ENCODE measurements at places on chromosomes 11 and 22.

- DNase-seq, result no peak
These were observed 25.0 kb upstream of the SUSD2 start for GRCh38 chr22:24156141-24156912.

DNA sequence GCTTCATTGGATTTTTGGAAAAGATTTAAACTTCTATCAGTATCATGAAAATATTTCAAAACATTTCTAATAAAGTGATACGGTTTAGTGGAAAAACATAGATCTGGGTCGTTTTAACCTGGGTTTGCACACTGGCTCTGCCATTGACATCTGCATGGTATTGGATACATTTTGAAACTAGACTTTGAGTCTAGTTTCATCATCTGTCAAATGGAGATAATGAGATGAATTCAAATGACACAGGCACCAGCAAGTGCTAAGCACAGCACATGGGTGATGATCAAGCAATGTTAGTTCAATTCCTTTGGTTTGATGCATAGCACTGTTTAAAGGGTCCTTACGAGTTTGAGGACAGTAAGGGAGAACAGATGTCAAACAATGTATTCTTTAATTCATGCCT is 819.0 kb upstream of the CCDC90B start:
- DNase-seq, result no peak

DNA sequence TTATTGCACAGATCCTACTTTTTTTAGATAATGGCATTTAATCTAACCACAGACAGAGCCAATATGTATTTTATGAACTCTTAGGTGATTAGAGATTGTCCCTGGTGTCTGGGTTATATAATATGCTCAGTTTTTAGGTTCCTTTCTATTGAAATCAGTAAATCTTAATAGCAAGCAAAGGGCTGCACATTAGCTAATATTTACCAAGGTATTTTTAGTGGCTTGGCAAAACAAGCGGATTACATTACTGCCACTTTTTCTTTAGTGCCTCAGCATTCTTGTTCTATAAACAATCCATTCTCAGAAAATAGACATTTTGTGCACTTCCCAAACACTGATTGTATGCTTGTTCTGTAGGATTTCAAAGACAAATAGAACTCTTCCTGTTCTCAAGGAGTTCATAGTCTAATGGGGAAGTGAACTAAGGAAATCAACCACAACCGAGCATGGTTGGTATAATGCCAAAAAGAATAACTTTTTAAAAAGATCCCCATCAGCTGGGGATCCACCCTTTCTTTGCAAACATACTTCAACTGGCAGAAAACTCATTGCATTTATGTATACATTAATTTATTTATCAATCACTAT is 23.8 kb downstream of the KCNJ1 start:
- no peak for DNase-seq

- no peak for DNase-seq
These were observed 59.8 kb downstream of the NAV2 start for GRCh38 chr11:19772480-19772879.

DNA sequence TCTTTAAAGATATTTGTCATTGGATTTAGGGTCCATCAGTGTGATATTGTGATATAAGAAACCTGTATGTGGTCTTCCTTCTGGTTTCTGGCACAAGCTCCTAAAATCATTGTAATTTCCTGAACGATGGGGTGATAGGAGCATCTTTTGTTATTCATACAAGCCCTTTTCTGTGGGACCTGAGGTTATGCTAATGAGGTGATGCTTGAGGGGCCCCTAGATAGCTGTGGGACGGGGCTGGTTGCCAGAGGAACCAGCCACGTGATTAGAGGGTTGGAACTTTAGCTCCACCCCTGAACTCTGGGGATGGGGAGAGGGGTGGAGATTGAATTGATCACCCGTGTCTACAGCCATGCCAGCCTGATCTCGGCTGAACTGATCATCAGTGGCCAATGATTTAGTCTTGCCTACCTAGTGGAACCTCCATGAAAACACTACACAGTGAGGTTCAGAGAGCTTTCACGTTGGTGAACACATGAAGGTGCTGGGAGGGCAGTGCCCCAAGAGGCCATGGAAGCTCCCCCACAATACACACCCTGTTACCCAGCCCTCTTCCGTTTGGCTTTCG is 62.8 kb downstream of the BCR start:
- DNase-seq, result no peak

GRCh38 chr11:60991457-60991856 is 20.0 kb downstream of the CD6 start:
- no peak for DNase-seq

GRCh38 chr11:92865352-92865751 is 104.1 kb upstream of the MTNR1B start:
- no peak for DNase-seq

- no peak for DNase-seq
These were observed 1.0 kb upstream of the L3MBTL2 start for GRCh38 chr22:41204066-41204465.

DNA sequence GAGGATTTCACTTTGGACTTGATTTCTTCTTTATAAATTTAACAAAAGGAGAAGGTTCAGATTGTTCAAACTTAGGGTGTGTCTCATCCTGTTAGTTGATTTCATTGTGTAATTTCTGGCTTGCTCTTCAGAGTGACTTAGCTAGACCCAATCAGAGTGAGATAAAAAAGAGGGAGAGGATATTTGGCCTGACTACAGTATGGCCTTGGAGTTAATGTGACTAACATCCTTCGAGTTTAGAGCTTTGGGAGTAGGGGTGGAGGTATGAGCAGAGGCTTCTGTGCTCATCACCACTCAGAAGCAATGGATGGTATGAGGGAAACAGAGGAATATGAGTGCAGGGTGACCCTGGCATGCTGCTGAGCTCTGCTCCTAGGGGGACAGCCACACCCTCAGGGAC is 114.2 kb downstream of the ME3 start:
- DNase-seq, result no peak

DNA sequence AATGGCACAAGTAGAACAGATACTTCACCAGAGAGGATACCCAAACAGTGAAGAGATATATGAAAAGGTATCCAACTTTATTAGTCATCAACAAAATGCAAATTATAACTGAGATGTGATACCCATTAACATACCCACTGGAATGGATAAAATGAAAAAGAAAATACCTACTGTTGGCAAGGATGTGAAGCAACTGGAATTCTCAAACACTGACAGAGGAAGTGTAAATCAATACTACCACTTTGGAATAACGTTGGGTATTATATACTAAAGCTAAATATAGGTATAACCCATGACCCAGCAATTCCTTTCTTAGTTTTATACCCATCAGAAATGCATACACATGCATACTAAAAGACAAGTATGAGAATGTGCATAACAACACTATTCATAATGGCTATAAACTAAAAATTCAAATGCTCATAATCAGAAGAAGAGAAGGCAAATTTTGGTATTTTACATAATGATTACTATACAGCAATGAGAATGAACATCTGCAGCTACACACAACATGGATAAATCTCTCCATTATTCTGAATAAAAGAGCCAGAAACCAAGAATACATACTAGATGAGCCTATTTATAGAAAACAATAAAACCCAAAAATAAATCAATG is 80.6 kb downstream of the RPL27A start:
- no peak for DNase-seq

DNA sequence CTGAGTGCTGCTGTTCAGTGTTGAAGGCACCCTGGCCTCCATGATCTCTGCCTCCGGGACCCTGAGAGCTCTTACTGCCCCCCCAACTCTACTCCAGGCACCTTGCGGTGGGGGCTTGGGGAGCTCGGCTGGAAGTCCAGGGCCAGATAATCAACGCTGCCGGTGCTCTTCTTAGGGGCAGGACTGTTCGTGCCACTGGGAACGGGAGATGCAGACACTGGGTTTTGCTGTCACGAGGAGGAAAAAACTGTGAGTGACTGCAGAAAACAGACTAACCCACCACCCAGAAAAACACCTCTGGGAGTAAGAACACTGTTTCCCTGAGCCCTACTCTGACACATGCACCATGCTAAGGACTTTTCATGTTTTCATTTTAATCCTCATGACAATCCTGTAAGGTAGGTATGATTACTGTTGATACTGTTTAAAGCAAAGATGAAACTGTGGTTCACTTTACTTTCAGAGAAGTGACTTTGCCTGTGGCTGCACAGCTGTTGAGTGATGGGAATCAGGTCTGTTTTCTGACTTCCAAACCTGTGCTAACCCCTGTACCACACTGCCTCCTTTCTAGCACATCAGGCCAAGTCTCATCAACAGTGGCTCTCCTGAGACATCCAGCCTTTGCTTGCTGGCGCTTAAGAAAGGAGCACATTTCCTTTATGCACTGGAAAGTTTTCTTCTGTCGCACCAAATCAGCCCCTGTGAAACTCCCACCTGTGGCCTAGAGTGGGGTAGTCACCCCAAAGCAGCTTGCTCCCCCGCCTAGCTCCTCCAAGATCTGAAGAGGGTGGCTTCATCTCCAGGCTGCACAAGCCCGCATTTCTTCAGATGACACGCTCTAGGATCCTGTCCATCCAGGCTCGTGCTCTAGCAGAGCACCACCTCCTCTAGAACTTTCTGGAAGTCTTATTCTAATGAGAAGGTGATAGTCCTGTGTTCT is 31.8 kb downstream of the USP35 start:
- DNase-seq, result no peak

GRCh38 chr11:129410395-129410960 is 34.8 kb downstream of the BARX2 start:
- DNase-seq, result no peak

GRCh38 chr11:96180341-96180740 is 162.7 kb downstream of the MAML2 start:
- no peak for DNase-seq

- no peak for DNase-seq
These were observed 37.2 kb upstream of the TH start for GRCh38 chr11:2208691-2209369.

DNA sequence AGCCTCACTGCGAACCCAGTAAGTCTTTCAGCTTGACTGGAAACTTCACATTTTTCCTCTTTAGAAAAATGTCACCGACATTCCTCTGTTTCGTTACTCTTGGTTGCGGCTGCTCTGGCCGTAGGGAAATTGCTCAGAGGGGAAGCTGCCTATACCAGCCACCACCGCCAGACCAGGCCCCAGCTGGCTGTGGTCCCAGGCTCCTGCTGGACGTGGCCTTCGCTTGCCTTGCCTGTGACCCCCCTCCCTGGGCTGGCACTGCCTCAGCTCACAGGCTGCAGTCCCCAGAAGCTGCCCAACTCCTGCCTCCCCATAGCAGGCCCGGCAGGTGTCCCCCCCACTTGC is 197.8 kb downstream of the MN1 start:
- no peak for DNase-seq

DNA sequence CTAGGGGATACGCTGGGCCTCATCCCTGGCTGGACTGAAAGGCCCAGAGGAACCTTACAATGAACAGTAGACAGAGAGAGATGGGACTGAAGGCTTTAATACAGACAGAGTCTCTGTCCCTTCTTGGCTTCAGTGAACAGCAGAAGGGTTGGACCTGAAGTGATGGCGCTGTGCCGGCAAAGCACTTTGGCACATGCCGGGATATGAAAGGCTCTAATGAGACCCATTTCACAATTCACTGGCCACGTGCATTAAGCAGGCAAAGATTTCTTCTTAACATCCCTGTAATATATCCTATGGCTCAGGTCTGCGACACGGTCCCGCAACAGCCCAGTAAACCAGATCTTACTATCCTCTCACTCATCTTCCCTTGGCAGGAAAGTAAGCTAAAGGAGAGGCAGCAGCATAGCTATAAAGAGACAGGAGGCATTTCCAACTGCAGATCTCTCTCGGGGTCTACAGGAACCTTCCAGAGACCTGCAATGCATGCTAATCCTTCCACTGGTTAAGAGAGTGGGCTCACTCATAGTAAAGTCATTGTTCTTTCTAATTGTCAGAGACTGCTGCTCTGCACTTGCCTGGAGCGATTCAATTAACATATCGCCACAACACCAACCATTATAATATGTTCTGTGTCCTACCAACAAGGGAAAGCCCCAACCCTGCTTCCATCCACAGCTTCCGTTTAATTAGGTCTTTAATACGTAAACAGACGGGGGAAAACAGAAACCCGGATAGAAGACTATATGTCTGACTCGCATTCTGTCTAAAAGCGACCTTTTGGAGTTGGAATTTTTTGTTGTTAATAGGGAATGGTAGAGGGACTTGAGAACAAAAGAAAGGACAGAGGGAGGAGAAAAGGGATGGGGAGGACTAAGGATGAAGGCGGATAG is 1179.0 kb downstream of the LRRC4C start:
- peak; percentile 75 for DNase-seq

GRCh38 chr22:36577019-36577418 is 48.1 kb upstream of the EIF3D start:
- no peak for DNase-seq

DNA sequence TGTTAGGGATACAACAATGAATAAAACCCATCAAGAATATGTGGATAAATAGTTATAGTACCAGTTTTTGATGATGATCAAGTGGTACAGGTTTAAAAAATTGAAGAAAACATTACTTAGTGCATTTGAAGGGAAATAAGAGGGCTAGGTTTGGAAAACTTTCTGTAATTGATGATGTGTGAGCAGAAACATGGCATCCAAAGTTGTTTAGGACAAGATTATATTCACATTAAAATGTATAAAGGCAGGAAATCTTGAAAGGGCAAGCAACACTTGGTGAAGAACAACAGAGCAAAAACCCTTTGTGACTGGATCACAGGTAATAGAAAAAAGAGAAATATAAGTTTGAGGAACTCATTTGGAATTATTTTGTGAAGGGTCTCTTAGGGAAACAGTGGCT is 572.3 kb upstream of the RAG2 start:
- DNase-seq, result no peak

DNA sequence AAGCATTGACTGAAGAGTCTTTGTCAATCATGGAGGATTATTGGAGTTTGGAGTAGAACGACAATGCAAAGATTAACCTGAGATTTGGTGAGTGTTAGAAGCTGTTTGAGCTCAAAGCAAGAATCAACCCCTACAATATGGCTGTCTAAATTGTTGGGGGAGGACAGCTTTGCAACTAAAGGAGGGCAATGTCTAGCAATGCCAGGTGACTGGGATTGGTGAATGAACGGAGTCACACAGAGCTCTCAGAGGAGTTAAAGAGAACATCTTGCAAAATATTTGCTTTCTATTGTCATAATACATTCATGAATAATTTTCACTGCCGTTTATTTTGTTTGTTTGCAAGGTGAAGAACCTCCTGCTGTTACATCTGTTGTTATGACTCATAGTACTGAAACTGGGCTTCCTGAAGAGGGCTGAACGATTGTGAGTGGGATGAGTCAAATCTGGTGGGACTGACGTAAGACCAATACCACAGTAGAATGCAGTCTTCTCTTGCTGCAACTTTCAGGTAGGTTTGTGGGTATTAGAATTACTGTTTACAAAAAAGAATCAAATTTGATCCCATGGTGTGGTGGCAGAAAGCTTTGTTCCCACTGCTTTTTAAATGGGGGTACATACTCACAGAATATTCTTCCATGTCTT is 281.9 kb downstream of the CADM1 start:
- DNase-seq, result no peak

GRCh38 chr11:11396301-11397035 is 43.4 kb upstream of the CSNK2A3 start:
- peak; percentile 56 for DNase-seq

- peak; percentile 63 for DNase-seq
These were observed 21.2 kb upstream of the TP53AIP1 start for GRCh38 chr11:128963744-128964325.
